ENCODE measurements at places on chromosomes 6 and 20. TPM values are rescaled to one million over a fixed set of nuclear protein-coding genes. Genes with fewer than 3 reads are reported as not detected.

GRCh38 chr6:52820198-52820597, 16.6 kb upstream of the GSTA1 start:
- DNase-seq = no peak

GRCh38 chr6:89008001-89008814, 44.8 kb upstream of the RNGTT start:
- DNase-seq = no peak

The DSN1 gene
- total RNA-seq = 13.1 TPM

The C20orf144 gene
- total RNA-seq = 0.25 TPM

The LY6G6F gene
- total RNA-seq = not detected

Measured in CD8-positive, alpha-beta T cell (primary cell).